ENCODE measurements at places on chromosomes 11 and 22.

DNA sequence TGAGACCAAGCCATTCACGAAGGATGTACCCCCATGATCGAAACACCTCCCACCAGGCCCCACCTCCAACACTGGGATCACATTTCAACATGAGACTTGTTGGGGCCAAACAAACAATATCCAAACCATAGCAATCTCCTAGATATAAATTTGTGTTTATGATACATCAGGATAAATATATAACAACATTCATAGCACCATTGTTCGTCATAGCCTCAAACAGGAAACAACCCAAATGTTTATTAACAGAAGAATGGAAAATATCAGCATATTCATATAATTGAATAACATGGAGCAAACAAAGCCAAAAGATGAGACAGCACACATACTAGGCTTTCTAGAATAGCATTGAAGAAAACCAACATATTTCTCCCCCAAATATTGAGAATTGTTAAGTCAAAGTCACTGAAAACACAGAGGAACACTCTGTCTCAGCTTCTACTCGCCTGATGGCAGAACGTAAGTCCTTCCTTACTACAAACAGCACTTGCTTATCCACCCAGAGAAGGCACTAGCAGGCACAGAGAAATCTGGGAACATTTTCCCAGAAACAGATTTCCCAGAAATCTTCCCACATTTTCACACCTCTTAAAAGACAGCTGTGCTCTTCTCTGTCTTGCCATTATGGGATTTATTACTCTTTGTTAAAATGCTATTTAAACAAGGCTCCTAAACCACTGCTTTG is 8.1 kb upstream of the GDPD4 start:
- no peak for DNase-seq

- DNase-seq, result no peak
Observed at GRCh38 chr11:72805216-72805615, 9.0 kb upstream of the ATG16L2 start.

DNA sequence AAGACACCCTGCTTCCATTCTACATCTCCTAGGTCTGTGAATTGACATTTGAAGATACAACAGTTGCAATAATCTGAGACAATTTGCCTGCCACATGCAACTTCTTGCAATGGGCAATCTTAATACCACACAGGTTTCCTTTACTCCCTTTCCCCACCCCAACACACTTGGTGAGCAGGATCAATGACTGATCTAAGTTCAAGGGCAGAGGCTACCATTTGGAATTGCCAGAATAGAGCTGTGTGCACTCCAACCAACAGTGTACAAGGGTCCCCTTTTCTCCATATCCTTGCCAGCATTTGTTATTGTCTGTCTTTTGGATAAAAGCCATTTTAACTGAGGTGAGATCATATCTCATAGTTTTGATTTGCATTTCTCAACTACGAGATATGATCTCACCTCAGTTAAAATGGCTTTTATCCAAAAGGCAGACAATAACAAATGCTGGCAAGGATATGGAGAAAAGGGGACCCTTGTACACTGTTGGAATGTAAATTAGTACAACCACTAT is 2.9 kb upstream of the NNMT start:
- no peak for DNase-seq

DNA sequence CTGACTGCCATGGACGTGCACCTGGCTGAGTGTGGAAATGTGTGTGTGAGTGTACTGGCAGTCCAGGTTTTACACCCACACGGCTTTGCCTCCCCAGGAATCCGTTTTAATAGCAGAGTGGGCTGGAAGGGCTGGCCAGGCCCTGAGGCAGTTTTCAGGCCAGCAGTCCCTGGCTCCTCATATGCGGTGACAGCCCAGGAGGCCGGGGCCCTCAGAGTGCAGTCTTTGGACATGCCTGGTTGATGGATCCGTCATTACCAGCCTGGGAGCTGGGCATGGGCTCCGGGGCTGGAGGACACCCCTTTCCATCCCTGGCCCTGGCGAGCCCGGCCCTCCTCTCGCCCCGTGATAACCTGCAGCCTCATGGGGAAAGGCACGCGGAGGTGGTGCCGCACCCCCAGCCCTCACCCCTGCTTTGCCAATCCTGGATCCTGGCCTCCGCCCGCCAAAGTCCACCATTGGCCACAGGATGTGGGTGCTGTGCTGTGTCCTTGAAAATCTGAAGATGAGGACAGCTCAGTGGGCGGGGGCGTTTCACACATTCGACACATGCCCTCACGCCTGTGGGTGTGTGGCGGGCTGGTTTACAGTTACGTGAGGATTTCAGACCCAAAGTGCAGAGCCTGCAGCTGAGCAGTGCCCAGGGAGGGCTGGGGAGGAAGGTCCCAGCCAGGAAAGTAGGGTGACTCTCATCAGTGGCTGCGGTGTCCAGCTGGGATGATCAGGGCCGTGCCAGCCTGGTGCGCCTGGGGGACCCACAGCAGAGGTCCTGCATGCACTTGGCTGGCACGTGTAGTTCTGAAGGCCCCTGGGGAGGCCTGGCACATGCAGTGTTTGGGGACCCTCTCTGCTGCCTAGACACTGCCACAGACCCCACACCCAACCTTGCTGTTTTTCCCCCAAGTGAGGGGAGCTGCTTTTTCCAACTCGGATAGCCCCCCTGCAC is 55.1 kb downstream of the RTN4R start:
- DNase-seq, result no peak

DNA sequence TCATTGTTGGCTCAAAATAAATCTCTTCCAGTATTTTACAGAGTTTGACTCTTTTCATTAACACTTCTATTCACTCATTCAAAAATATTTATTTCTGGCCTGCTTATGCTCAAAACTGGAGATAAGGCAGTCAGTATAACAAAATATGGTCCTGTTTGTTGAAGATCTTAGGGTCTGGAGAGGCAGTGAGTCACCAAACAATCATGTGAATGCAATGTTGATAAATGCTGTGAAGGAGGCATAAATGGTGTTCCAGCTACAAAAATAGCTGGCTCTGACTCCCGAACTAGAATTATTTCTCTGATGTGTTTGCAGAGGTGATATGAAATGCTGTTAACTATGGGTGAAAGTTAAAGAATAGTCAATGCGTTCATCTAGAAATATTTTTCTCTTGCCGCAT is 390.6 kb downstream of the AASDHPPT start:
- DNase-seq, result no peak

- DNase-seq, result no peak
Observed at GRCh38 chr11:47108214-47108613, 68.5 kb downstream of the ARFGAP2 start.

GRCh38 chr11:2142762-2143202 is 3.6 kb upstream of the IGF2 start:
- DNase-seq, result no peak

DNA sequence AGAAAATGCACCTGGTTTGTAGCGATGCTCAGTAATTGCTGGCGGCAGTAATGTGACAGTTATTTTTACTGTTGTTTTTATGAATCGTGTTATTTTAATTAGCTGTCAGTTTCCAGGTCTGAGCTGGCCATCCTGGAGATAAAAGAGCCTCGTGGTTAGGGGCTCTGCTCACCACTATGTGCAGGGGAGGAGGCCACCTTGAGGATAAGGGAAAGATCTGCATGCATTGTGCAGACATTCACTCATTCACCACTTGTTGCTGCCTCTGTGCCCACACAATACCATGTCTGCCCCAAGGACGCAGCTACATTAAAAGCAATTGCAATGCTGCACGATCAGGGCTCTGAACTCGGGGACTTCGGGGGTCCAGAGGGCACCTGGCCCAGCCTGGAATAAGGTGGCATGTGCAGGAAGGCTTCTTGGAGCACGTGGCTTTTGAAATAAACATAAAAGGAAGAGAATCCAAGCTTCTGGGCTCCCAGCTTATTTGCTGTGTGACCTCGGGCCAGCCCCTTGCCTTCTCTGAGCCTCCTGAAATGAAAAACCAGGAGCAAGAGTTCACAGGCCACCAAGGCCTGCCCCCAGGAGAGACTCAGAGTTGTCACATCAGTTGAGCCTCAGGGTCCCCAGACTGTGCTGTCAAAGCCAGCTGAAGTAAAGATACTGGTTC is 44.7 kb upstream of the SHISAL1 start:
- no peak for DNase-seq

- DNase-seq, result no peak
Observed at GRCh38 chr11:18144243-18144642, 11.9 kb downstream of the MRGPRX3 start.

DNA sequence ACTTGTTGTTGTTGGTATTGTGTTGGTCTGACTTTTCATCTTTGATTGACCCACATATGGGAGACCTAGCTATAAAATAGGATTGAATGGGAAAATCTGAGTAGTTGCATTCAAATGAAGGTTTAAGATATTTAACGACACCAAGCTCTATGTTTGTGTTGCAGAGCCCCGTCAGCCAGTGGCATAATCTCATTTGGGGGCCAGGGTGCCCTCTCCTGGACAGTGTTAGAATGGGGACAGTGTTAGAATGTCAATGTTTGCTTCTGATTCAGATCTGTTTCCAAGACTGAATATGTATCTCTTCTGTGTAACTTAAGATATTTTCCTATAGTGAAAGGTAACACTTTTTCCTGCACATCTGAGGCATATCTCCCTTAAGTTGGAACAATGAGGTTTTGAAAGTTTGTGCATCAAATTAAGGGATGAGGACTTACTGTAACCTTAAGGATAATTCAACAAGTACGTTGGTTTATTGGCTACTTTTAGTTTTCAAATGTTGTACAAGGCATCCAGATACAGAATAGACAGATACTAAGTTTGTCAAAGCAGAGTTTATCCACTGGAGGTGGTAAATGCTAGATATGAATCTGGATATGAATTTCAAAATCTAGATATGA is 5.3 kb upstream of the OR52M1 start:
- DNase-seq, result no peak

DNA sequence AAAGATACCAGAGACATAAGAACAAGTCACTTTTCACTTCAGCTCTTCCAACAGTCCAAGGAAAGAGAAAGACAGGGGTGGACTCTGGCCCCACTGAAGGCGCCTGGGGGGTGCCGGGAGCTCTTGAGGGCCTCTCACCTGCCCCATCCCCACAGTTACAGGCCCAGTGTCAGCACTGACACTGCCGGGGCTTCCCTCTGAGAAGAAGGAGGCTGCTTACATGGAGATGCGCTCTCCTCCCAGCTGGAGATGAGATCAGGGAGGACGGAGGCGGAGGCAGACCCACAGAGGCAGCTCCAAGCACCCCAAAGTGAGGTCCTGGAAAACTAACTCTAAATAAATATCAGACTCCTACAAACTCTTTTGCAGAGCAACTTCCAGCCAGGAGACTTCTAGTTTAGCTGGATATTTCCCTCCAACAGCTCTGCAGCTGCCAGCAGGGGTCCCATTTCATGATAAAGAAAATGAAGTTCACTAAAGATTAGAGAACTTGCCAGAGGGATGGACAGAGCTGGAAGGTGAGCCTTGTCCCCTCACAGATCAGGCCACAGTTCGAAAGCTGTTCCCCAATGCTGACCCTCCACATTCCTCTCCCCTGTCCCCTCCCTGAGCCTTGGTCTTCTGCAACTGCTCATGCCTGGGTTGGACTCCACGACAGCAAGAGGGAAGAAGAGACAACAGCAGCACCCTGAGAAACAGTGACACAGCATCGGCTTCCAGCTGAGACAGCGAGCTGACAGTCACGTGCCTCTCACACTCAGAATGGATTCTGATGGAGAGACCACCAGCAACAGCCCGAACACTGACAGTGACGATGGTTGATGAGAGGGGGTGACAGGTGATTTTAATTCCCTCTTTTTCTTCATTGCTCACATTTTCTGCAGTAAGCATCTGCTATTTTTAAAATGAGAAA is 5.8 kb downstream of the CARS1 start:
- DNase-seq, result no peak

- DNase-seq, result no peak
Observed at GRCh38 chr11:10796191-10796590, 12.5 kb downstream of the EIF4G2 start.

DNA sequence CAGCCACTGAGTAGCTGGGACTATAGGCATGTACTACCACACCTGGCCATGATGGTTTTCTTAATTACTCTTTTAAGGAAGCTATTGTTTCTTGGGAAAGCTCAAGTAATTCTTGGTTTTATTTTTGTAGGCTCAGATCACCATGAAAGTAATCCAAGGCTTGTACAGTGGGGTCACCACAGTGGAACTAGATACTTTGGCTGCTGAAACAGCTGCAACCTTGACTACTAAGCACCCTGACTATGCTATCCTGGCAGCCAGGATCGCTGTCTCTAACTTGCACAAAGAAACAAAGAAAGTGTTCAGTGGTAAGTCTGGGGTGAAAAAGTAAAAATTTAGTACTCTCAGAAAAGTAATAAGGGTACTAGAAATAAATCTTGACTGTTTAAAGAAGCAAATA is 11.3 kb downstream of the RRM1 start:
- DNase-seq, result no peak

- DNase-seq, result no peak
Observed at GRCh38 chr22:40487663-40488249, 117.4 kb downstream of the SGSM3 start.

GRCh38 chr11:33912405-33913361 is 20.8 kb upstream of the LMO2 start:
- DNase-seq, result peak; percentile 52

DNA sequence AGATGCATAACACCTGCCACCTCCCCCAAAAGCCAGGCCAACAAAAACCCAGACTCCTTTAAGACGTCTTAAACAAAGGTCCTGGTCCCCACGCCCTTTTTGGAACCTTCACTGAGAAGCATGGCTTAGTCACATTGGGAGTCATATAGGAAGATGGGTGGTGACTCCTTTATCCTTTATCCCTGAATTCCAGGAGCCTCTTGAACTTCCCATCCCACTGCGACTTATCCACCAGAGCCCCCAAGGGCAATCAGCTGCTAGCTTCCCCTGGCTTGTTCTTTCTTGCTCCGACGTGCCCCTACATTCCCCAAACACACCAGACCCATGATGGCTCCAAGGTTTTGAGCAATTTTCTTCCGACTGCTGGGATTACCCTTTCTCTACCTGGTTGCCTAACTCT is 567.0 kb upstream of the CADM1 start:
- no peak for DNase-seq
